Naive thymus-derived CD8-positive, alpha-beta T cell (primary cell): ENCODE measurements at places on chromosomes 3 and 15. TPM values are rescaled to one million over a fixed set of nuclear protein-coding genes. Genes with fewer than 3 reads are reported as not detected.

ABHD10 gene
- total RNA-seq: 40.0 TPM

LRRC31 gene
- total RNA-seq: not detected

CYP8B1 gene
- total RNA-seq: not detected

CPNE9 gene
- total RNA-seq: not detected

DNA sequence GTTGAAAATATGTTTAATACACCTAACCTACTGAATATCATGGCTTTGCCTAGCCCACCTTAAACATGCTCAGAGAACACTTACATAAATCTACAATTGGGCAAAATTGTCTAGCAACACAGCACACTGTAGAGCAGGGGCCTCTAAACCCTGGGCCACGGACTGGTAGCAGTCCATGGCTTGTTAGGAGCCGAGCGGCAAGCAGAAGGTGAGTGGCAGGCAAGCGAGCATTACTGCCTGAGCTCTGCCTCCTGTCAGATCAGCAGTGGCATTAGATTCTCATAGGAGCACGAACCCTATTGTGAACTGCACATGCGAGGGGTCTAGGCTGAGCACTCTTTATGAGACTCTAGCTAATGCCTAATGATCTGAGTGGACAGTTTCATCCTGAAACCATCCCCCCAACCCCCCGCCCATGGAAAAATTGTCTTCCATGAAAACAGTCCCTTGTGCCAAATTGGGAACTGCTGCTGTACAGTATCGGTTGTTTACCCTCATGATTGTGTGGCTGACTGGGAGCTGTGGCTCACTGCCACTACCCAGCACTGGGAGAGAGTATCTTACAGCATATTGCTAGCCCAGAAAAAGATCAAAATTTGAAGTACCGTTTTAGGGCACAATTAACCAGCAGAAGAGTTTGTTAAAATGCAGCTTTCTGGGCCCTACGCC, 26.1 kb downstream of the CMSS1 start:
- DNase-seq: no peak

DNA sequence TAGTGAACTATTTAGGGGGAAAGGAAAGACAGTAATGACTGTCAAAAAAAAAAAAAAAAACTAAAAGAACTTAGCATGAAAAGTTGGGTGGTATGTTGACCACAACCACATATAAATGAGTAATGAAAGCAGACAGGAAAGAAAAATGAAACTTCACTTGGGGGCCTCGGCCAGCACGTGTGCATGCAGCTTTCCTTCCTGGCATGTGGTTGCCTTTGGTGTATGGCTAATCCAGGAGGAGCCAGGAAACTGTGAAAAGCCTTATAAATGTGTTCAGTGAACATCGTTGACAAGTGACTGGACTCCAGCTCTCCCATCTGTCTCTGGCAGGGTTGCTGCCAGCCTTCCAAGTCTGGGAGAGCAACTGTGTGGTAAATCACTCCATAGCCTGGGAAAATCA, 195.1 kb downstream of the DTWD1 start:
- DNase-seq: no peak

- DNase-seq: no peak
Measured at GRCh38 chr3:40073310-40074007, 236.0 kb upstream of the EIF1B start.

DNA sequence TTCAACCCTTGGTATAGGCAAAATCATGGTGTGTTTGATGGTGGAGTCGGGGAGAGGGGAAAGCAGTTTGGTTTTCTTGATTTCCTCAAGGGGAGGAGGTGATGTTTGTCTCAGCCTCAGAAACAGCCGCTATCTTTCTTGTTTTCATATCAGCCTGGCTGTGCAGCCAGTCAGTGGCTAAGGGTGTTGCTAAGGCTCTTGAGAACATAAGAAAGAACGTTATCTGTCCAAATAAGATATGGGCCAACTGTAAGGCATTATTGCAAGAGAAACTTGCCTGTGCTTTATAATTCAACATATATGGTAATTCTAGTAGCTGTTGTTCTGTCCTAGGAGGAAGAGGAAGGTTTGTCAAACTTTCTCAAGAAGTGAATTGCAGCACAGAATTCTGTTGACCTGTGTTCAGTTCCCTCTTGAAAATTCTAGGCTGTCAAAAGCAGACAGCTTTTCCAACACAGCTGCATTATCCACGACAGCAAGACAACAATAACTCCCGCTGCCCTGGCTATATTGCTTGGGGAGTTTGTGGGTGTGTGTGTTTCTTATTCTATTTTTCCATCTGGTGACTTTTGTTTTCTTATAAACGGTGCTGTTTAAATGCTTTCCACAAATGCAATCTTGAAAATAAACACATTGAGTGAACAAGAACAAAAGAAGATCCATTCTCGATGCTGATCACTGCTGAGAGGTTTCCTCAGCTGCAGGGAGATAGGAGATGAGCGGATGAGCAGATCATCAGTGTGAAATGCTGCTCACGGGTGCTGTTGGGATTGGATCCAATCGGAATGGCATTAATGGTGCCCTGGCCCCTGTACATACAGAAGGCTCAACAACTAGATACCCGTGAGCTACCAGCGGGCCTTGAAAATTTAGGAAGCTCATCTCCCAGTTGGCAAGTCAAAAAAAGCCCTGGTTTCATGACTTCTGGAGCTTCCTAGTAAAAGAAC, 90.8 kb upstream of the TNFAIP8L3 start:
- DNase-seq: no peak

GRCh38 chr3:17352620-17353019, 389.8 kb downstream of the TBC1D5 start:
- no peak for DNase-seq

DNA sequence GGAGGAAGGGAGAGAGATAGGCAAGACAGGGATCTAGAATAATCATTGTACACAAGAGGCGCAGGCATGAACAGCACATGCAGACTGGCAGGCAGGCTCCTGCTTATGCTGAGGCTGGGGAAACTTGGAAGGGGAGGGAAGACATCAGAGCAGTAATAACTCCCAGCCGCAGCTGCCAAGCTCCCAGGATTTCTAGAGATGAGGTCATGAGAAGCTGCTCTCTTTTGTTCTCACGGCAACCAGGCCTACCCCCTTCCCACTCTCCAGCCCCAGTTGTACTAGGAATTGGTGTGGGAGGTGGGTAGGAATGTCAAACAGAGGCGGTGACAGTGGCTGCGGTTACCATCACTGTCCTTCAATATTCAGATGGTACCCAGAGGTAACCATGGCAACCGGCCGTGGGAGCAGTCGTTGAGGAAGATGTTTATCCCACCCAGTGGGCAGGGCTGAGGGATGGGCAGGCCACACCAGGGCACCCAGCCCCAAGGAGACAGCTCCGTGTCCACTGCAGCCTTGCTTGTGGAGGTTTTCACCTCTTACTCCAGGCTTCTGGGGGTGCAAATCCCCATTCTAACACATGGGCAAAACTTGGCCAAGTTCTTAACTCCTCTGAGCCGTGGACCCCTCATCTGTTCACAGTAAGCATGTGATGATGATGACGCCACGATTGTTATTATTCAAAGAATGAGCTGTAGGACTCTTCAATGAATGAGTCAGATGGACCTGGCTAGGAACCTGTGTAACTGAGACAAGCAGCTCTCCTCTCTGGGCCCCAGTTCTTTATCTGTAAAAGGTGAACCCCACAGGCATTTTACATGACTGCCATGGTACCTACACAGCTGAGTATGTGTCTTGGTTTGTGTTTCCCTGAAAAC, 360.8 kb upstream of the PROK2 start:
- no peak for DNase-seq

DNA sequence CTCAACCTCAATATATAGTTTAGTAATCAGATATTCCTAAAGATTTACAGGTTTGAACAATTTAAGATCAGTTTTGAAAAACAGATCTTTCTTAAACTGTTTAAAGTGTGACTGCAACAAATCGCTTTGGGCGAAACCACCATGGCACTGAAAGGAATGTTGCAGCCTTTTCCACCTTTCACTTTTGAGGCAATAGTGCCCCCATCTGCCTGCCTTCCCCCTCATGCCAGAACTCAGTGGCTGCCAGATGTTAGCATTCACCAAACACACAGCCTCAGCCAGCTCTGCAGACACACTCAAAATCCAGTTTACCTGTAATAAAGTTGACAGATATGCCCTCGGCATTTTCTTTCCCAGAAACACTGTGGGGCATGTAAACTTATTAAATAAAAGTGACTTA, 3.3 kb downstream of the LYSMD4 start:
- peak; percentile 30 for DNase-seq

GRCh38 chr3:169475978-169476698, 187.4 kb downstream of the MECOM start:
- no peak for DNase-seq

DNA sequence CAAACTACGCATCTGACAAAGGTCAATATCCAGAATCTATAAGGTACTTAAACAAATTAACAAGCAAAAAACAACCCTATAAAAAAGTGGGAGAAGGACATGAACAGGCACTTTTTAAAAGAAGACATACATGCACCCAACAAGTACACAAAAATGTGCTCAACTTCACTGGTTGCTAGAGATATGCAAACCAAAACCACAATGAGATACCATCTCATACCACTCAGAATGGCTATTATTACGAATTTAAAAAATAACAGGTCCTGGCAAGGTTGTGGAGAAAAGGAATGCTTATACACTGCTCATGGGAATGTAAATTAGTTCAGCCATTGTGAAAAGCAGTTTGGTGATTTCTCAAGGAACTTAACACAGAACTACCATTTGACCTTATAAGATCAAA, 175.6 kb upstream of the MLF1 start:
- DNase-seq: no peak

DNA sequence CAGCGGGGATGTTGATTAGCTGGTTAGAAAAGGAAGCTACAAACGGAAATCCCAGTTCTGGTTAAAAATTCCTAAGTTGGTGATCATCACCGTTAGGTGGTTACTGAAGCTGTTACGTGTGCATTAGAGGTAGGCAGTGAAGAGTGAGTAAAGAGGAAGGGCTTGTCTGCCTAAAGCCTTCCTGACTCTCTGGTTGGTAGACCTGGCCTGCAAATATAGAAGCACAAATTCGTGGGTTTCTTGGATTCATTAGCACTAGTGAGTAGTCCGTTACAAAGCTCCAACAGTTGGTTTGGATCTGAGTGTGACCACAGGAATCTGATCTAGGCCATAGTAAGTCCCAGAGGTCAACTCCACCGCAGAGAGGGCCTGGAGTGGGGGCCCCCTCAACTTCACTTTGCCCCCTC, 174.0 kb upstream of the TP63 start:
- DNase-seq: no peak

DNA sequence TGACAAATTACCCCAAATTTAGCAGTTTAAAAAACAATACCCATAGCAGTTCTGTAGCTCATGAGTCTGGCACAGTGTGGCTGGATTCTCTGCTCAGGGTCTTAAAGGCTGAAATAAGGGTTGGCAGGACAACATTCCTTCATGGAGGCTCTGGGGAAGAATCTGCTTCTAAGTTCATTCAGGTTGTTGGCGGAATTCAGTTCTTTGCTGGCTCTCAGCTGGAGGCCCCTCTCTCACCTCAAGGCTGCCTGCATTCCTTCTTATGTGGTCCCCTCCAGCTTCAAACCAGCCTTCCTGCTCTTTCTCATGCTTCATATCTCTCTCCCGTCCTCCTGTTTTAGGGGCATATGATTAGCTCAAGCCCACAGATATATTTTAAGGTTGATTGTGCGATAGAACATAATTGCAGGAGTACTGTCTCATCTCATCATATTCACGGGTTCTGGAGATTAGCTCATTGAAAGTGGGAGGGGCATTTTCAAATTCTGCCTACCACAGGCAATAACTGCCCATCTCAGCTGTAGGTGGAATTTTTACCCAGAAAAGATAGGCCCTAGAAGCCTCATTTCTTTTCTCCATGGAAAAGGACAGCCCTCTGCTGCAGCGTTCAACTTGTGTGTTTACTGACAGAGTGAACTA, 5.6 kb upstream of the ZBTB47 start:
- DNase-seq: no peak

DNA sequence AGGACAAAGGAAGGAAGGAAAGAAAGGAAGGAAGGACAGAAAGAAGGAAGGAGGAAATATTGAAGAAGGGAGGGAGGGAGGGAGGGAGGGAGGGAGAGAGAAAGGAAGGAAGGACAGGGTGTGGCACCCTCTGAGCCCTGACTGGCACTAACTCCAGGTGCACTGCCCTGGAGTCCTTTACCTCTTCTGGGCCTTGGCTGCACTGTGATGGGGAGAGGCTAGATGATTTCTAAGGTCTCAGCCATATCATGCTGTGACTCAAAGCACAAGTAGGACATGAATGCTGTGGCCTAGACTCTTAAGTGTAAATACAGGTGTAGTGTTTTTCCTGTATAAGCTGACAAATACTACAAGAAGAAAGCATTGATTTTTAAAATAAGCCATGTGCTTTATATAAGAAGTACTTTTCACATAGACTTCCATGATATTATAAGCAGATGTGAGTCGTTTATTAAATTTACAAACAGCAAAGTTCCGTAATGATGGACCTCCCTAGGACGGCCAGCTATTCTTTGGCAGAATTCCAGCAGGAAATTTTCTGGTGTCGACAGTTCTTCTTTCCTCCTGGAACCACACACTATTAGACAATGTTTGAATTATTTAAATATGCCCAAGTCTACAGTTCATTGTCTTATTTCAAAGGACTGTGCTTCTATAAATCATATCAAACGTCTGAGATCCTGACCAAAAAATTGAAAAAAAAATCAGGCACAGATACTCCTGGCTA, 213.8 kb upstream of the C2CD4B start:
- DNase-seq: no peak

DNA sequence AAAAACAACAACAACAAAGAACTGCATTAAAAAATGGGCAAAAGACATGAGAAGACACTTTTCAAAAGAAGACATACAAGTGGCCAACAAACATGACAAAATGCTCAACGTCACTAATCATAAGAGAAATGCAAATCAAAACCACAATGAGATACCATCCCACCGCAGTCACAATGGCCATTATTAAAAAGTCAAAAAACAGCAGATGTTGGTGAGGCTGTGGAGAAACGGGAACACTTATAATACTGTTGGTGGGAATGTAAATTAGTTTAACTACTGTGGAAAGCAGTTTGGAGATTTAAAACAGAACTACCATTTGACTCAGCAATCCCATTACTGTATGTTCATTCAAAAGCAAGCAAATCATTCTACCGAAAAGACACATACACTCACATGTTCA, 15.1 kb downstream of the EIF1B start:
- DNase-seq: no peak
